T follicular helper cell (primary cell): ENCODE measurements at places on chromosomes 1 and 21.

GRCh38 chr1:170978371-170978910, 43.1 kb downstream of the MROH9 start:
- no peak for DNase-seq

DNA sequence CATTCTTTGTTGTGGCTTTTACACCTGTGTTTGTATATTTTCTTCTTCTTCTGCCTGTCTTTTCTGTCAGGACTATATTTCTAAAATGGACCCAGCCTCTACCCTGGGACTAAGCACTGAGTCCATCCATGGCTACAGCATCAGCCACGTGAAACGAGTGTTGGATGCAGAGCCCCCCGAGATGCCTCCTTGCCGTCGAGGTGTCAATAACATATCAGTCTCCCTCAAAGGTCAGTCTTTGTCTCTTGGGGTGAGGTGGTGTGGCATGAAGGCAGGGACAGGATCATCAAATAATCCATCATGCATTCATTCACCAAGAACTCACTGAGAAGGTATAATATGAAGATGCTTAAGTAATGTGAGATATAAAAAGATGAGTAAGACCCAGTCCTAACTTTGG, 19.1 kb upstream of the IPO9 start:
- DNase-seq, result no peak

GRCh38 chr1:18325136-18325535, 155.6 kb upstream of the KLHDC7A start:
- no peak for DNase-seq

- no peak for DNase-seq
These were observed 656.1 kb upstream of the ADGRL4 start for GRCh38 chr1:79662596-79662995.

DNA sequence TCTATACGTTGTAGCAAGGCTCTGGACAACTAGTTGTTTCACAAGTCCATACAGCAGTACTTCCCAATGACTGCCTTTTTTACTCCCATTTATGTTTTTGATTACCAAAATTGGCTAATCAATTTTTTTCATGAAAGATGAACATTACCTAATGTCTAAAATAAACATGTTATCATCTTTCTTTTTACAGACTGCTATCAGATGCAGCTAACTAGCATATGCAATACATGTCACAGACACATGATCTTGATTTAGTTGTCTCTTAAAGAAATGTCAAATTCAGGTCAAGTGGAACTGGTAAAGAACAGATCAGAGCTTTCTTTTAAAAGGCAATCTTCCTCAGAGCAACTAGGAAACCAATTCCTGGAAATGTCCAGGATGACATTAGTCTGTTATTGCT, 630 bp upstream of the DBT start:
- DNase-seq, result no peak

DNA sequence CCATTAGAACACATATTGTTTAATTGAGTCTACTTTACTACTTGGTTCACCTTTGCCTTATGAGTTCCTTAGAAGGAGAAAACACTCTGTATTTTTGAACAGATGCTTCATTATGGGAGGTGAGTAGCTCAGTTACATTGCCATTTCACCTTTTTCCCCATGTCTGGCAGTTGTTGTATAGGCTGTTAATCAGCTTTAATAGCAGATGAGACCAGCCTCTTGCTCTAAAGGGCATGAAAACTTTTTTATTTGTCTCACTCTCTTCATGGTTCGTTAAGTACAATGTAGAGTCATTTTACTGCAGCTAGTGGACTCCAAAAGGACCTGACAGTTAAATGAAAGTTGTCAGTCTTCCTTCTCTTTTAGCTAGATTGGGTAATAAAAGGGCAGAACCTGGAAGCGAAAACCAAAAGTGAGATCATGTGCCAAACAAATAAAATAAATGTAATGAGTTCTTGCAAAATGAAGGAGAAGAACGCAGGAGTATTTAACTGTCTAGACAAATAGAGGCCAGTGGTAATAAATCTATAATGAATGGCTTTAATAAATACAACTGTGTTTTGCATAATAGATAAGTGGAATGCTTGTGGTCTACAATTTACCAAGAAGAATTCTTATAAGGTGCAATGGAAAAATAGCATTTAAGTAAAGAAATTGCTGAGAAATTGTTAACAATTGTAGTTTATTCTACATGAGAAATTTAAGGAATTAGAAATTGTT, 180.0 kb upstream of the NEGR1 start:
- no peak for DNase-seq

- no peak for DNase-seq
These were observed 2.1 kb upstream of the S100A2 start for GRCh38 chr1:153567621-153568366.

DNA sequence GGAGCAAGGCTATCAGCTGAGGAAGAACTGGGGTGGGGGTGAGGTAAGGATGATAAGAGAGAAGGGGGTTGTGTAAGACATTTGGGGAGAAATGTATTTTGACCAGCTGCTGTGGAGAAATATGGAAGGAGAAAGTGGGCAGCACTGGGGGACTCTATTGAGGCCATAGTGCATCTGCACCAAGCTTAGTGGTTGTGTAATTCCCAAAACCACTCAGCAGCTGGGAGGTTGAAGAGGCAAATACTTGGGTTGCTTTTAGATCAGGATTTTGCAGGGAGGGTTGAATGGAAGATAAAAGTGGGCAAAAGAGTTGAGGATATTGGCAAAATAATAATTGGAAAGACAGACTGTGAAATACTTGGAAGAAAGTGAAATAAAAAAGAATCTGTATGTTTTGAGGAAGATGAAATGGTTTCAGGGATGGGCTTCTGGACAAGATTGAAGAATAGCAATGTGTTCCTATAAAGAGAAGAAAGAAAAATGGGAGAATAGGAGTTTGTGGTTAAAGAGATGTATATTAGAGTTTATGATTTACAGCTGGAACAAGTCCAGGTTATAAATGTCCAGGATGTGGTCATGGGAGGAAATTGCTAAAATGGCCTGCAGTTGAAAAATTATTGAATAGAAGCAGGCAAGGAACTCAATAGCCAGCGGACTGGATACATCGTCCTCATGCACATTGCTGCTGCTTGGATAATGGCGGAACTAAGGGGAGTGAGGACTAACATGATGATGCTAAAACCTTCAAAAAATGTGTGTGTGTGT, 162.7 kb downstream of the DNM3 start:
- no peak for DNase-seq

GRCh38 chr1:67635055-67635809, 49.8 kb upstream of the GADD45A start:
- DNase-seq, result no peak

DNA sequence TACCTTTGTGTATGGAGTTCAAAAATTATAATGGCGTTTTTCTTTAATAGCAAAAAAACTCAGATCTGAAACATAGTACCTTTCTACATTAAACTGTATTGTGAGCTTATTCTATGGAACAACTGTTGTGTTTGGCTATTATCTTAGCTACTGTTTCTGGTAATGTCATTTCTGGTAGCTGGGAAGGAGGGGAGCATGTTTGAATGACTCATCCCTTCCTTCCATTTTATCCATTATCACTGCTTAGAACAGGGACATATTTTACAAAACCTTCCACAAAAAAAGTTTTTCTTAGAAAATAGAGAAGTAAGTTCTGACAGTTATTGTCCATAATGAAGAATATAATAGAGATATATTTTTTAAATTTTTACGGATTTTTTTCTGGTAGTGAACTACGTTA, 128.3 kb downstream of the NRDC start:
- DNase-seq, result no peak

GRCh38 chr1:160256396-160257046, 5.8 kb downstream of the DCAF8 start:
- no peak for DNase-seq

- no peak for DNase-seq
These were observed 15.7 kb downstream of the COL6A2 start for GRCh38 chr21:46113497-46114176.

- no peak for DNase-seq
These were observed 74.2 kb downstream of the DTL start for GRCh38 chr1:212109728-212110127.

DNA sequence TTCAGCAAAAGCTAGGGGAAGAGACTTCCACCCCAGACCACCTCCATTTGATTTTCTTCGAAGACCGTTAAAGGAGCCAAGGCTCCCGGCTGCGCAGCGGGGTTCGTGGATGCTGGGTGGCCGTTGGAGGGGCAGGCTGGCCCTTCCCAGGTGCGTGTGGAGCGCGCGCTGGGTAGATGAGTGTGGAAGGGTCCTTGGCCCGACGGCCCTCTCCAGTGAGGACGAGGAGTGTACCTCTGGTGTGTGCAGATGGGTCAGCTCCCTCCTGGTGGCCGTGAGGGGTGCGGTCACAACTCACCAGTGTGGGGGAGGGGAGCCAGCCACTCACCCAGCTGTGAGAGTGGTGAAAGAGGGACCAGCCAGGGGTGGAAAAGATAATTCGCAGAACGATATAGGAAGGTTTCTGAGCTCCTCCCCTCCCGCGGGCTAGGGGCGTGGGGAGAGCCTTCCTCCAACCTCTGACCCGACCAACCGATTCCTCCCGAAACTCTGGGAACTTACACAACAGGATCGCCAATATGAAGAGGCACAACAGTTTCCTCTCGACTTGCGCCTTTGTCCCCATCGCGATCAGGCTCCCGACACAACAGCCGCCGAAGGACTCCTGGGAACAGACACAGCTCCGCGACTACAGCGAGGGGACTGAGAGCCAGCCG, at the start of gene F11R:
Gene F11R, minus strand, starts transcription at position 644 of the 656 bp plus-strand sequence. Its CDS starts 79 bp downstream, at position 565.
- DNase-seq, result no peak

DNA sequence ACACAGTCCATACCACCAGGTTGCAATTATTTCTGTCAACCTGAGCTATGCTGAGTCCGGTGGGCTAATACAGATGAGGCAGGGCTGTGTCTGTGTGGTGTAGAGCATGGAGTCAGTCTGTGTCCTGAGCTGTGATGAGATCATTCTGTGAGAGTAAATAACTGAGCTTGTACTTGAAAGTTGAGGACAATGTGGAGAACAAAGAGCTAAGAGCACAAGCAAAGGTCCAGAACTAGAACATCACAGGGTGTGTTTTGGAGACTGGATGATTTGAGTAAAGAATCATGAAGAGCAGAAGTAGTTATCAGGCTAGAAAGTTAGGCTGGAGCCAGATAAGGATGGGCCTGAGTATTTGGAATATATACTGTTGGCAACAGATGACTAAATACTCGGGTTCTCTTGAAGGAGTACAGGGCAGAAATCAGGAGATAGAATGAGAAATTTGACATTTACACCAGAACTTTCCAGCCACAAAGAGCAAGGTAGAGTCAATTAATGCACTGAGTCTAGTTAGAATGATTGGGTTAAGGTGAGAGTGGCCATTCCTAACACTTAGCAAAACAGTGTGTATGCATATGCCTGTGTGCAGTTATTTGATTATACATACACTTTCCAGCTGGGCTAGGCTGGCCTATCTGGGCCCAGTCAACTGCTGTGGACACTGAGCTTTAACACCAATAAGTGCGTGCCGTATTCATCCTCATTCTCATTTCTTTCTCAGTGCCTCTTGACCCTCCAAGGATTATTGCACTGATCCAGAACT, 48.8 kb downstream of the LEPR start:
- no peak for DNase-seq

GRCh38 chr1:157042846-157043245, 2.7 kb downstream of the ARHGEF11 start:
- DNase-seq, result no peak

- DNase-seq, result no peak
These were observed 13.2 kb downstream of the MEGF6 start for GRCh38 chr1:3598051-3598491.

- no peak for DNase-seq
These were observed 123.7 kb upstream of the EDN2 start for GRCh38 chr1:41608211-41608610.

- DNase-seq, result no peak
These were observed 50.2 kb downstream of the DPYD start for GRCh38 chr1:97870589-97870988.

GRCh38 chr21:35352066-35352770, 303.1 kb upstream of the RUNX1 start:
- no peak for DNase-seq

DNA sequence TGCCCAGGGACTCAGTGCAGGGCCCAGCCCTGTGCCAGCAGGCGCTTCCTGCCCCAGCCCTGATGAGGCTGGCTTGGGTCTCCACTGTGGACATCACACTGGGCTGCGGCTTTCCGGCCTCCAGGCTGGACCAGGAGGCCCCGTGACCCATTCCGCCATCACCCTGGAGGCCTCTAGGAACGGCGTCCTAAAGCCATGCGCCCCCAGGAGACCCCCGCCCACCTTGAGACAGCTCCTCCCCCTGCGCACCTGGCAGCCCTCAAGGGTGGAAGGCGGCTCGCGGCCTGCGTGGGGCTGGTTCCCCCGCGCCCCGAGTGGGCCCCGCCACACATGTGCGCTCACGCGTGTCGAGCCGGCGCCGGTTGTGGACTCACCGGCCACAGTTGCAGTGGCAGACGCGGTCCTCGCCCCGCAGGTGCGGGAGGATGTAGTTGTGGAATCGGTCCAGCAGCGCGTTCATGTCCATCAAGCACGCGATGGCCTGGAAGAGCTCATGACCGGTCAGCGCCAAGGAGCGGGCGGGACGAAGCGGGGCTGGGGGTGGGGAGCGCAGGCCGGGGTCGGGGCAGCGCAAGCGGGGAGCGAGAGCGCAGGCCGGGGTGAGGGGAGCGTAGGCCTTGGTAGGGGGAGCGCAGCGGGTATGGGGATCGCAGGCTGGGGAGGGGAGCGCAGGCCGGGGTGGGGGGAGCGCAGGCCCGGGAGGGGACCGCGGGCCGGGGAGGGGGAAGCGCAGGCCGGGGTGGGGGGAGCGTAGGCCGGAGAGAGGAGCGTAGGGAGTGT, 924 bp downstream of the TMEM240 start:
- no peak for DNase-seq

DNA sequence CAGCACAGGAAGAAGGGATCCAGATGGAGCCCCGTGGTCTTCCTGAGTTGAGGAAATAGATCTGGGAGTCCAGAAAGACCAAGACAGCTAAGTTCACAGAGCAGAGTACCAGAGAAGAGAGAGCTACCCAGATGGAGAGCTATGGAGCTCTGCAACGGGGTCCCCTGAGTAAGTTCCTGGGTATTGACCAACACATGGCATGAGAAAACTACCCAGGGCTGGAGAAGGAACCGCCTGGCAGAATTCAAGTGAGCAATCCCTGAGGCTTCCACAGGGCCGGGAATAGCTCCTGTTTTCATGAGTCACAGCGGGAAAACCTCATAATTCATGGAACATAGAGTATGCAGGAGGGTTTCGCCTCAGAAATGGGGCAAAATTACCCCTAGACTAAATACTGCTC, 19.7 kb downstream of the STPG1 start:
- DNase-seq, result no peak

DNA sequence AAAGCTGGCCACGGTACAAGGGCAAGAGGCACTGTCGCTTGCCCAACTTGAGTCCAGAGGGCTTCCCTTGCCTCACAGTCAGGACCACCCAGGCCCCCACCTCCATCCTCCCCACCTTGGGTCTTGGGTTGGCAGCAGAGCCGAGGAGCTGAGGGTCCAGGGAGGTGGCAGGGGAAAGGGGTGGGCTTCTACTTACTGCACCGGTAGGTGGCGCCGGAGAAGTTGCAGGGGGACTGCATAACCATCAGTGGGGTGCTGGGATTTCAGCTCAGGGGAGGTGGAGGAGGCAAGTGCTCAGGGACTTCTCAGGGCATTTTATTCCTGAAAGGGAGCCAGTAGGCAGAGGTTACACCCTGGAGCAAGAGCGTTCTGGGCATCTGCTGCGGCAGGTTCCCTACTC, 44.0 kb downstream of the TRIM62 start:
- no peak for DNase-seq
